Nephron progenitor cell (in vitro differentiated cells): ENCODE measurements at places on chromosomes 12 and 14.

GRCh38 chr14:91070572-91070971 lies 10.1 kb upstream of the RPS6KA5 start:
- no peak for DNase-seq

GRCh38 chr14:38070061-38070588 lies 137.6 kb upstream of the SSTR1 start:
- no peak for DNase-seq

DNA sequence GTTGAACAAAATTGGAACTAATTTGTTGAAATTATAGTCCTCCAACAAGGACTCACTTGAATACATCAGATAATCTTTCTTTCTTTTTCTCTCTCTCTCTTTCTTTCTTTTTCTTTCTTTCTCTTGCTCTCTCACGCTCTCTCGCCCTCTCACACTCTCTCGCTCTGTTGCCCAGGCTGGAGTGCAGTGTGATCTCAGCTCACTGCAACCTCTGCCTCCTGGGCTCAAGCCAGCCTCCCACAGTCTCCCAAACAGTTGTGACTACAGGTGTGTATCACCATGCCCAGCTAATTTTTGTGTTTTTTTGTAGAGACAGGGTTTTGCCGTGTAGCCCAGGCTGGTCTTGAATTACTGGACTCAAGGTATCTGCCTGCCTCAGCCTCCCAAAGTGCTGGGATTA lies 22.8 kb downstream of the WDR20 start:
- no peak for DNase-seq

GRCh38 chr12:108855284-108856169 lies 1.9 kb downstream of the SSH1 start:
- DNase-seq: no peak

GRCh38 chr14:69996216-69996615 lies 117.0 kb downstream of the SMOC1 start:
- DNase-seq: no peak
